NCI-H524 (cell line): ENCODE measurements at places on chromosomes 2 and 18.
A peak's percentile ranks its signal among the peaks of the same experiment; 100 is the strongest.

GRCh38 chr2:230208576-230208975, 11.2 kb downstream of the SP110 start:
- DNase-seq = no peak

GRCh38 chr2:104340879-104341828, 512.8 kb upstream of the POU3F3 start:
- DNase-seq = no peak

DNA sequence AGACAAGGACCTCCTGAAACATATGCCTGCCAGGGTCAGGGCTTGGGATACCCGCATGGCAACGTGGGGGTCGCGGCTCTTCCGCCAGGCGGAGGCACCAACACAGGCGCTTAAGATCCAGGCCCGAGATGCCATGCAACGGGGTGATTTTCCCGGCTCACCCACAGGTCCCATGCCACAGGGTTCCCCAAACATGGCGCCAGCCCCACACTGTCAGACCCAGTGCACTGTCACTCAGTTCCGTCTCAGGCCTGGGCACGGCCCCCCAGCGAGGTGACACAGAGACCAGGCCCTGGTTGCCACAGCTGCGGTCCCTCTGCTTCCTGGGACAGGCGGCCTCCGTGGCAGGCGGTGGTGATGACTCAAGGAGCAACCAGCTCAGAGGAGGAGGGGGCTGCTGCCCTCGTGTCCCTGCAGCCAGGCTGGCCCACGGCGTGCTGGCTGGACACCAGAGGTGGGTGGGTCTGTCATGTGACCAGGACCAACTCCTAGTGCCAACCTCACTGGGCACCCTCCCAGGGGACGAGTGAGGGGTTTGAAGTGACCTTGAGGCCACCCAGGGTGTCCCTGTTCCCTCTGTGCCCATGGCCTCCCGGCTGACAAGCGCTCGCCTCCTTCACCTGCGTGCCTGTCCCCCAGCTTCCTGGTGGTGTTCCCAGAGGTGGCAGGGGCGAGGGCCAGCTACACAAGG, 4.9 kb downstream of the PDCD1 start:
- no peak for DNase-seq

DNA sequence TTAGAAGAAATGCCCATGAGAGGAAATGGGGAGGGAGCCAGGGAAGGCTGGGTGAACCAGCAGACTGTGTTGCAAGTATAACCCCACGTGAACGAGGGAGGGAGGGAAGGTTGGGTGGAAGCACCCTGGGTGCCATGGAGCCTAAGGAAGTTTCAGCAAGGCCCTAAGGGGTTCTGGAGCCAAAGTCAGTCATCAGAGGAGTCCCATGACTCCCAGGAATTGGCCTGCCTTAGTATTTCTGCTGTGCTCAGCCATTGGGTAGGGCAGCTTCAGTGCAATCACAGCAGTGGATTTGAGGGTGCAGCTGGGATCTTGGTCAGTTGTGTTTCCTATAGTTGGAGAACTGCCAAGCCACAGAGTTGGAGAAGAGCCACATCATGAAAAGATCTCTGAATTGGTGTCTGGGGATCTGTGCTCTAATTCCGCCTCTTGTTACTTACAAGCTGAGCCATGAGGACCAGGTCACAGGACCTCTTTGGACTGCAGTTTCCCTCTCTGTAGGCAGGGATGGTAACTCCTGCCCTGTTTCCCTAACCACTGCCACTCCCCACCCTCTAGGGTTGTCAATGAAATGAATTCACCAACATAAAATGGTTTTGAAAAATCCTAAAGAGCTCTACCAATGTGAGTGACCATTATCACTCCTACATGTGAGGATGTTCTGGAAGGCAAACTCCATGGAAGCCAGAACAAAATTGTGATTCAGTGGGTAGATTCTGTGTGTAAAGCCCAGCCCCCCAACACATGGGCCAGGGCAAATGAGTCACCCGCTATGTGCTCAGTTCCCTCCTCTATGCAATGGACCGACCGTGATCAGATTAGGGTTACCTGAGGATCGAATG, 108.9 kb downstream of the CLIP4 start:
- DNase-seq = peak; percentile 17

- DNase-seq = no peak
These were observed 34.0 kb upstream of the PLA2R1 start for GRCh38 chr2:160096409-160096808.

DNA sequence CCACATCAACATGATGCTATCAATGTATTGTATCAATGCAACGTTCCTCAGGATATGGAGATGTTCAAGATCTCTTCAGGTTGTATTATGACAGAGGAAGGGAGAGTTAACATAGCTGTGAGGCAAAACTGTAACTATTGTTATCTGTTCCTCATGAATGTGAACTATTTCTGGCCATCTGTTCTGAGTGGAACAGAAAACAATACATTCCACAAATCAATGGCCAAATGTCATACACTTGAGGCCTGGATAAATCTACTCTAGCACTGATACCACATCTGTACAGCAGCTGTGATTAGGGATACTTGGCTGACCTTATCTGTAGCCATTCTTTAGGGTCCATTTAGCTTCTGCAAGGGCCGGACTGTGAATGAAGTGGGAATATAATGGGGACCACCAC, 447.9 kb downstream of the IRS1 start:
- no peak for DNase-seq

- DNase-seq = no peak
These were observed 7.8 kb downstream of the SULT1C4 start for GRCh38 chr2:108385411-108386071.

GRCh38 chr18:26386002-26386401, 159.8 kb downstream of the TAF4B start:
- no peak for DNase-seq

GRCh38 chr2:170229125-170229524, 51.2 kb downstream of the MYO3B start:
- DNase-seq = no peak

DNA sequence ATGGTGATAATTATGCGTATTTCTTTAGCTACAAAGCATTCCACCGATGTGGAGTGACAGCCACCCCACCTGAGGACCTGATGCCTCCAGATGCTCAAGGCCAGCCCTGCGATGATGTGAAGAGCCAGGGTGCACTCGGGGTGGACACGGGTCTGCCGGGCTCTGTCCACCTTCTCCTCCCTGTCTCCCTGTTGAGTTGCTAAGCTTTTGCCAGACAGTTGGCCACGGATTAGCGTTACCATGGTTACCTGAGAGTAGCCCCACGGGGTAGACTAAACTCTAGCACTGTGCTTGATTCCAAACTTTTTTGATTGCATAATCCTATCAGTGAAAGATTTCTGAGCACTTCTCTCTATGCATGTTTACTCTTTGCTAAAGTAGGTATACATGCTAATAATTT, 86.2 kb downstream of the SMIM21 start:
- DNase-seq = peak; percentile 67

- DNase-seq = no peak
These were observed 161.9 kb downstream of the KLHL29 start for GRCh38 chr2:23546913-23547312.

DNA sequence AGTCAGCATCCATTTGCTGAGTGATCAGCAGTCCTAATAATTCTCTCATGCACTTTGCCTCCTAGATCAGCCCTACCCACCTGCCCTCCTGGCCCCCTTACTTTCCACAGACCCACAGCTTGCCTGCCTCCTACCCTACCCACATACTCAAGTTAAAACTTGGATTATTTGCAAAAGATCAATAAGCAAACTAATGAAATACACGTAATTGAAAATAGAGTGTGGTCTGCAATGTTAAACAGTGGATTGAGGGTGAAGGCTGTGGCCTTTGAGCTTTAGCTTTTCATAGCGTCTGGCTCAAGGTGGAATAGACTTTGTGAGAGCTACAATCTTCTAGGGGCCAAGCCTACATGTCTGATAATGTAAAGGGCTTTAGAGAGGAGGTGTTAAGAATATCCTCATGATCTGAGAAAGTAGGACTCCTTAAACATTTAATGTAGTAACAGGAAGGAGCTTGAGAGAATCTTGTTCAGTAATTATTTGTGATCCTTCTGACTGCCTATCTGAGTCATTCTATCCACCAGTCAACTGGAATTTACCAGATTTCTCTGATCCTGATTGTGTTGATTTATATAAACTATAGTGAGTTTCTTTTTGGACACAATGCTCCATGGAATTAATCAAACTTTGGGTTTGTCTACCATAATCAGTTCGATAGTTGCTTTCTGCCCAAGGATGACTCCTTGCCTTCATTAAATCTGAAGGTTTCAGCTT, 310.0 kb downstream of the HRH4 start:
- DNase-seq = no peak

GRCh38 chr2:3683748-3684454, 19.5 kb upstream of the DCDC2C start:
- no peak for DNase-seq

- DNase-seq = no peak
These were observed 109.1 kb upstream of the NCK2 start for GRCh38 chr2:105635564-105635963.

DNA sequence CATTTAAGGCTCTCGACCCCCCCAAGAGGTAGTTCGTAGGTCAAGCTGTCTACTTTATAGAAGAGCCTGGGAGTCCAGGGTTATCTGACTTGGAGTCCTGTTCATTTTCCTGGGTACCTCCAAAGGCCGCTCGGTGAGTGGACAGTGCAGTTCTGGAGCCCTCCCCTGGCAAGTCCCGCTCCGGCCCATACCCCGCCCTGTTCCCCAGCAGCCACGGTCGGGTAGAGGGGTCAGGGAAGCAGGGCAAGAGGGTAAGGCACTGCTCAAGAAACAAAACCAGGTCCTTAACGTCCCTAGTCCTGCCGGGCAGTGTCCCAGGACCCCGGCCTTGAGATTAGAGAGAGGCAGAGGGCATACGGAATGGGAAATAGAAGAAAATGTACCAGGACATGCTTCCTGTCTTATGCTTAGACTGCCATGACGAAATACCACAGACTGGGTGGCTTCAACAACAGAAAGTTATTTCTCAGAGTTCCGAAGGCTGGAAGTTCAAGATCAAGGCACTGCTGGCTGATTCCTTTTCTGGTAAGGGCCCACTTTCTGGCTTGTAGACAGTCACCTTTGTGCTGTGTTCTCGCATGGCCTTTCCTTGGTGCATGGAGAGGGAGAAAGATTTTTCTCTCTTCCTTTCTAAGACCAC, 5.4 kb upstream of the HPCAL1 start:
- no peak for DNase-seq

GRCh38 chr18:55228191-55228590, 268.9 kb upstream of the CCDC68 start:
- no peak for DNase-seq

DNA sequence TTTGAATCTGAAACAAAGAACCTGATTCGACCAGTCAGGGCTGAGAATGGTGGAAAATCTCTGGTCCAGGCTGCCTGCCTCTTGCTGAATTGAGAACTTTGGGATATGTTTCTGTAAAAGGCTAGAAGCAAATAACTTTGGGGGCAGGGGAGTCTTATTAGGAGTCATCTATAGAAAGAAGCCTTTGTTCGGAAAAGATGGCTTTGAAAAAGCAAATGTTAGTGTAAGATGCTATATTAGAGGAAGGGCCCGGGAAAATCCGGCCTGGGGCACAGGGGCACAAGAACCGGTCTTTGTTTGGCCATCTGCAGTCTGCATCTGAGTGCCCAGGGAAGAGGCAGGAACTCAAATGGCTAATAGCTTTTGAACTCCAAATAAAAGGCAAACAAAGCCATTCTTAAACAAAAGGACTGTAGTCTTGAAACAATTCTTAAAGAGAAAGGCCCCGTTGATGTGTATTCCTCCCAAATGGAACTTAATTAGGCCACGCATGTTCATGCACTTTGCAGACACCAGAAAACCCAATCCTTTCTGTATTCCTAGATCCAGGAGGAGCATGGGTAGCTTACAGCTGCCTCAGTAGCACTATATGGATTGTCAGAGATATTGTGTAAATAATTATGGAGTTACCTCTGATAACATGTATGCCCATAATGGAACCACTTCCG, 180.0 kb upstream of the ARL4C start:
- DNase-seq = no peak

- DNase-seq = no peak
These were observed 217.2 kb upstream of the NXPH2 start for GRCh38 chr2:138997346-138997745.

DNA sequence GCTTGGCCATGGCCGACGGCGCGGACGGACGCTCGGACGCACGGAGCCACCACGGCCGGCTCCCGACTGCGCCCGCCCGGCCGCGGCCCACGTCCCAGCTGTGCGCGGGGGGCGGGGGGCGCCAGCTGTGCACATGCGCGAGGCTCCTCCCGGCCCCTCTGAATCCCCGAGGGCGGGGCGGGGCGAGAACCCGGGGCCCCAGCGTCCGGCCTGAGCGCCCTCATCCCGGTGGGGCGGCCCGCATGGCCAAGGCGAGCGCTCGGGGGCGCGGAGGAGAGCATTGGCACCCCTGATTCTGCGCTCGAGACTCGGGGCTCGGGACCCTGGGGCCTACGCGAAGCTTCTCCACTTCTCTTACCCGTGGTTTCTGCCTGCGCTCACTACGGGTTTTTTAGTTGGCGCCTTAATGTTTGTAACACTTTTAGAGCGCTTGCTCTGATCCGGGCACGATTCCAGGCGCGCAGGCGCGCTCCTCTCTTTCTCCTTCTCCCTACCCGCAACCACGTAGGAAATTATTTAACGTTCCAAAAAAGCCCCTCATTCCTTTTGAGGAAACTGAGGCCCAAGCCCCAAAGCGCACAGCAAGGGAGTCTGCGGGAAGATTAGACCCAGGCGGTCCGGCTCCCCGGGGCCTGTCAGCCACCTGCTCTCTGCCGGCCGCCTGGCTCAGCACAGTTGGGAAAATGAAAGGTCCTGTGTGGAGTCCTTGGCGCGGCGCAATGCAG, at the start of gene PXDN:
TSS of gene PXDN (minus strand) at position 70 of the 725 bp plus-strand sequence. CDS start at position 10, 60 bp downstream.
- DNase-seq = no peak

GRCh38 chr2:71285706-71286105, 45.9 kb upstream of the ZNF638 start:
- no peak for DNase-seq

GRCh38 chr2:119853777-119854399, 94.2 kb downstream of the PTPN4 start:
- no peak for DNase-seq

DNA sequence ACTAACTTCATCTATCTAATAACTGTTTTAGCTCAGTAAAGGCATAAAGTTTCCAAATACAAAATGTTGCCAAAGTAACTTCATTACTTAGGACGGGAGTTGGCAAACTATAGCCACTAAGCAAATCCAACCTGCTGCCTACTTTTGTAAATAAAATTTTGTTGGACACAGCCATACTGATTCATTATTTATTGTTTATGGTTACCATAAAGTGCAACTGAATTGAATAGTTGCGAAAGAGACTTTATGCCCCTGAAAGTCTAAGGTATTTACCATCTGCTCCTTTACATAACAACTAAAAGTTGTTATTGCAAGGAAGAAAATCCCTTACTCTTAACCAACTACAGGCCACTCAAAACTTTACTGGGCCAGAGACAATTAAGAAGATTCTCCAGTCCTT, 256.7 kb upstream of the RBBP8 start:
- DNase-seq = no peak

- DNase-seq = no peak
These were observed 224.5 kb upstream of the MGAT5 start for GRCh38 chr2:134029418-134029817.

- DNase-seq = no peak
These were observed 56.7 kb downstream of the ADI1 start for GRCh38 chr2:3462493-3463104.

DNA sequence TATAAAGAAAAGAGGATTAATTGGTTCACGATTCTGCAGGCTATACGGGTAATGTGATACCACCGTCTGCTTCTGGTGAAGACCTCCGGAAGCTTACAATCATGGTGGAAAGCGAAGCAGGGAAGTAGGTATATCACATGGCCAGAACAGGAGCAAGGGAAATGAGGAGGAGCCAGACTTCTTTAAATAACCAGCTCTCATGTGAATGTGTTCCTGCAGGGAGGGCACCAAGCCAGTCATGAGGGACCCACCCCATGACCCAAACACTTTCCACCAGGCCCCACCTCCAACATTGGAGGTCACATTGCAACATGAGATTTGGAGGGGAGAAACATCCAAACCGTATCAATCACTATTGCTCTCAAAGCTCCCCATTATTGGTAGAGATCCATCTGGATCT, 61.8 kb downstream of the EFEMP1 start:
- DNase-seq = no peak
